ENCODE measurements at places on chromosomes 12 and 14.

DNA sequence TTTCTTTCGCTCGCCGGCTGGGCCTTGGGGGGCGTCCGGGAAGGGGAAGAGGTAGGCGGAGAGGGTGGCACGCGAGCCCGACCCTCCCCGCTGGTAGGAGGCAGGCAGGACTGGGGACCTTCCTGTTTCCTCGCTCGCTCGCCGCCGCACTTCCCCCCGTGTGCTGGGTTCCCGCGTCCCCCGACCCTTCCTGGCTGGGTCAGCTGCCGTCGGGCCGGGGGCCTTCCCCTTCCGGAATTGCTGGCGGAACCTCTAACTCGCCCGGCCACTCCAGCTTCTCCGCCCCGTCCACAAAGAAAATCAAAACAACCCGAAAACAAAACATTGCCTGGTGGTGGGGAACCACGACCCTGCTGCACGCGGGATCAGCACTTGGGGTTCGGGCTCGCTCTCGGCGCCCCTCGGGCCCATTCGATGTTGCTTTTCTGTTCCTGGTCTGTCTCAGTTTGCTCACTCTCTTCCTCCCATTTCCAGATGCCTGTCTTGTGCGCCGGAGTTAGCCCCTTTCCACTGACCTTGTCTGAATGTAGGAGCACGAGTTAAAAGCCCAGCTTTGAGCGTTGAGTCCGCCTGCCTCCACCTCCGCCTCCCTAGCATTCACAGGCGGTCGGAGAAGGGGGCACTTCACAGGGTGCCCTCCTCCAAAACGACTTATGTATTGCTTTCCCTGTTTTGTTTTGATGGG is 581 bp downstream of the PAPOLA start:
- DNase-seq, result no peak

- no peak for DNase-seq
Measured at GRCh38 chr14:30708157-30708556, 86.0 kb downstream of the SCFD1 start.

GRCh38 chr14:102754370-102755262 is 22.6 kb upstream of the TRAF3 start:
- DNase-seq, result no peak

GRCh38 chr12:76410781-76411180 is 62.6 kb upstream of the BBS10 start:
- no peak for DNase-seq

GRCh38 chr14:79581912-79582576 is 629.3 kb downstream of the DIO2 start:
- DNase-seq, result no peak

DNA sequence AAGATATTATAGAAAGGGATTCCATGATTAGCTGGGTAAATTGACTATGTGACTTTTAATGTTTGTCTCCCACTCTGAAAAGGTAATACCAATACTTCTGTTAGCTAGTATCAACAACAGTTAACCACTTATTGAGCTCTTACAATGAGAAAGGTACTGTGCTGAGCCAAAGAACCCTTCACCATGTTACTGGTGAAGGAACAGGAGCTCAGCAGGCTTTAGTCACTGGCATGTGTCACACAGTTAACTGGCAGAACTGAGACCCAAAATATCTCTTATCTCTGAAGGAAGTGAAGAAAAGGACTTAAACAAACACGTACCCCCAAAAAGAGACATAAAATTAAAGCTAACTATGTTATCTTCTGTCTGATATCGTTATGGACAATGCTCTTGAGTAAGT is 170.6 kb downstream of the MED13L start:
- DNase-seq, result no peak

GRCh38 chr14:96098309-96098998 is 59.3 kb downstream of the C14orf132 start:
- DNase-seq, result no peak

DNA sequence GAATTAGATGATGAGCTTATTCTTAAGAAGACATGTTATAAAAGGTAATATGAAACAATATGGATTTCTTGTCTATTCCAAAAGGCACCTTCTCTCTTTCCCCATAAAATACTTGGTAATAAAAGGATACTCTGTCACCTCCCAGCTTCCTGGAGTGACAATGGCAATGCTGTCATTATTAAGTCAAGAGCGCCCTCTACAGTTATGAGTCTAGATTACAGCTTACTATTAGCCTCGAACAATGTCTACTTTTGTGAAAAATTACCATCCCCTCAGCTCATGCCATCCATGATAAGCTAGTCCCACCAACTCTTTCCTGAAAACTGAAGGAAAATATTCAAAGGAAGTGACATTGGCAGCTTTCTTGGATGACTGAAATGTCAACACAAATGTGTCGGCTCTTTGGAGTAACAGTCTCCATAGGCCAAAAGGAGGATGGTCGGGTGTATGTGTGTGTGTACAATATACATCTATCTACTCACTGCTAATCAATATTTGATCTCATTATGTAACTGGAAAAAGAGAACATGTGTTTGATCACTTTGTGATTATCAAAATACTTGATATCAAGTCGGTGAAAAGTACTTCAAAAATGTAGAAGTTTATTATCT is 48.7 kb upstream of the CDKN3 start:
- no peak for DNase-seq

DNA sequence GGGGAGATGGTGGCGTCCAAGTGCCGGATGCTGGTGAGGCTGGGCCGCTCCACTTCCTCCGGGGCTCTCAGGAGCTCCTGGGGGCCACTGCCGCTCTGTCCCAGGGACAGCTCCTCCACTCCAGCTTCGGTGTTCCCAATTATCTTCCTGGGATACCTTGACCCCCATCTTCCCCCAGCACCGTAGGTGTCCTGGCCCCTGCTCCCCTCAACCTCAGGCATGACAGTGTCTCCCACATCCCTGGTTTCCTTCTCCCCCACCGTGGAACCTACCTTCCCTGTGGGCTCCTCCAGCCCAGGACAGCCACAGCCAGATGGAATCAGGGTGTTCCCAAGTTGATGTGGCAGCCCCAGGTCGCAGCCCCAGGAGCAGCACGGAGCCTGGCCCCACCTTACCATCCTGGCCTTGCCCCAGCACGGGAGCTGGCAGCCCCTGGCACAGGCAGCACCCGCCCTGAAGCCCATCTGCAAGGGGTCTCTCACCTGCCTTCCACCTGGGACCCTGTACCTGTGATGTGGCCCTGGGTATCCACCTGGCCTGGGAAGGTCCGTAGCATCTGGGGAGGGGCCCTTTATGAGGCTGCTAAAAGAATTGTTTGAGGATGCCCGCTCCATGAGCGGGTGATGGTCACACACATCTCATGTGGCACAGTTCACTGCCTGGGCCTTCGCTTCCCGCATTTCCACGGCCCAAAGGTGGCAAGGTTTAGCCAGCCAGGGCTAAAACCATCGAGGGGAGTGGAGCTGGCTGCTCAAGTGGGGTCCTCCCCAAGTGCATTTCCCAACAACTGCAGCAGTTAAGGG is 4.1 kb downstream of the TMEM121 start:
- no peak for DNase-seq

GRCh38 chr12:15520844-15521243 is 198.5 kb downstream of the PTPRO start:
- DNase-seq, result no peak

DNA sequence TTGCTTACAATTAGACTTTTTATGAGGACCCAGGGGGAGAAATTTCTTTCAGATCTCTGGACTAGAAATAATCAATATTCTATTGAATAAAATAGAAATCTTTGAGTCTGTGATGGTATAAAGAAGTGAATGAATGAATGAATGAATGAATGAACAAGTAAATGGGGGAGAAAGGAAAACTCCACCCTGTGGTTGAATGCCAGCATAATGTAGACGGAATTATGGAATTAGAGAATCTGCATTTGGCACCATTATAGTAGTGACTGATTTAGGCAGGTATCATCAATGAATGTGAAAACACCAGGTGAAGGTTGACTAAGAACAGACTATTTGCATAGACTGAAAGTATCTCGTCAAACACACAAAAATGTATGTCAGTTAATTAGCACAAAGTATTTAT is 135.0 kb downstream of the FBXL14 start:
- DNase-seq, result no peak

DNA sequence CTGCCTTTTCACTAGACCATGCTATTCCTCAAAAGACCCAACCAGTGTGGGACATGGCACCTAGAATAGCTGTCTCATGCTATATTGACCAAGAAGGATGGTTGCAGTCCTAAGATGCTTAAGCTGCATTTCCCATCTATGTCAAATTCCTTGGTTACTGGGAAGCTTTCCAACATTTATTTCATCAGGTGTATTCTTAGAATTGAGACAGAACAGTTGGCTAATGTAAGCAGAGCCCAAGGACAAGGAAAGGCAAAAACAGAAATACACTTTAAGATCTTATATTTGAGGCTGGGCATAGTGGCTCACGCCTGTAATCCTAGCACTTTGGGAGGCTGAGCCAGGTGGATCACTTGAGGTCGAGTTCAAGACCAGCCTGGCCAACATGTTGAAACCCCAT is 24.7 kb downstream of the ARG2 start:
- DNase-seq, result no peak

GRCh38 chr14:99660006-99660566 is 15.2 kb downstream of the HHIPL1 start:
- no peak for DNase-seq

GRCh38 chr14:61516118-61516743 is 179.1 kb upstream of the HIF1A start:
- DNase-seq, result no peak

GRCh38 chr12:53053218-53054111 is 3.6 kb downstream of the TNS2 start:
- DNase-seq, result no peak

DNA sequence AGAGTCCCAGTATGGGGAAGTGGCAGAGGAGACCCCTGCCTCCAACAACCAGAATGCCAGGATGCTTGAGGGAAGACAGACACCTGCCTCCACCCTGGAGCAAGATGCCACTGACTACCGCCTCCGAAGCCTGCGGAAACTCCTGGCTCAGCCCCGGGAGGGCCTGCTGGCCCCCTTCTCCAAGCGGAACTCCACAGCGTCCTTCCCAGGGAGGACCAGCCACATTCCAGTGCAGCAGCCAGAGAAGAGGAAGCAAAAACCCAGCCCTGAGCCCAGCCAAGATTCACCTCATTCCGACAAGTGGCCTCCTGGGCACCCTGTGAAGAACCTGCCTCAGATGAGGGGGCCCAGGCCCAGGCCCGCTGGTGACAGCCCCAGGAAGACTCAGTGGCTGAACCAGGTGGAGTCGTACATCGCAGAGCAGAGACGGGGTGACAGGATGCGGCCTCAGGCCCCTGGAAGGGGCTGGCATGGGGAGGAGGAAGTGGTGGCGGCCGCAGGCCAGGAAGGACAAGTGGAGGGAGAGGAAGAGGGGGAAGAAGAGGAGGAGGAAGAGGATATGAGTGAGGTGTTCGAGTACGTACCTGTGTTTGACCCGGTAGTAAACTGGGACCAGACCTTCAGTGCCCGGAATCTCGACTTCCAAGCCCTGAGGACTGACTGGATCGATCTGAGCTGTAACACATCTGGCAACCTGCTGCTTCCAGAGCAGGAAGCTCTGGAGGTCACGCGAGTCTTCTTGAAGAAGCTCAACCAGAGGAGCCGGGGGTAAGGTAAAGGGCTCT is 93.7 kb downstream of the B4GALNT3 start:
- no peak for DNase-seq

DNA sequence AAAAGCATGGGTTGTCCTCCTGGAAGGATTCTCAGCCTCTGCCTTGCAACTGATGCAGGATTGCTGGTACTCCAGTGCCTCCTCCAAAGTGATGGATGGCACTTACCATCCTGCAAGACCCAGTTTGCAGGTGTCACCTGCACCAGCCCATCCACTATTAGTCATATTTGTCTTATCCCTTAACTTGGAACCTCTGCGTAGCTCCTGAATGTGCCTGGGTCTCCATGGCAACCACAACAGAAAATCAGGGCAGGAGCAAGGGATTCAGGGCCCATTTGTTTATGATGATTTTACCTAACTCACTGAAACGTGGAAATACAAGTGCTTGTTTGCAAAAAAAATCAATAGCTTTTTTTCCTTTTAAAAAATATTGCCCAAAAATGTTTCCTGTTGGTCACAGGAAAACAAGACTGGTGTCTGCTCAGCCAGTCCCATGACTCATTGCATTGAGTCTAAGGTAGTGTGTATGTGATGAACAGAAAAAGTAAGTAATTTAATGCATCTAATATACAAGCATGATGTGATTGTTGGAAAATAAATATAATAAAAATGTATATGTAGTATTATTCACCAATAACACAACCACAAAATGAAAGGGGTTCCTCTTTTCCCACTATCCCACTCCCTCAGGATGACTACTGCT is 1196.3 kb upstream of the TMEM132C start:
- no peak for DNase-seq

- DNase-seq, result no peak
Measured at GRCh38 chr12:132364348-132364902, 35.0 kb upstream of the GALNT9 start.

- DNase-seq, result no peak
Measured at GRCh38 chr14:65961004-65961403, 525.2 kb upstream of the CCDC196 start.

DNA sequence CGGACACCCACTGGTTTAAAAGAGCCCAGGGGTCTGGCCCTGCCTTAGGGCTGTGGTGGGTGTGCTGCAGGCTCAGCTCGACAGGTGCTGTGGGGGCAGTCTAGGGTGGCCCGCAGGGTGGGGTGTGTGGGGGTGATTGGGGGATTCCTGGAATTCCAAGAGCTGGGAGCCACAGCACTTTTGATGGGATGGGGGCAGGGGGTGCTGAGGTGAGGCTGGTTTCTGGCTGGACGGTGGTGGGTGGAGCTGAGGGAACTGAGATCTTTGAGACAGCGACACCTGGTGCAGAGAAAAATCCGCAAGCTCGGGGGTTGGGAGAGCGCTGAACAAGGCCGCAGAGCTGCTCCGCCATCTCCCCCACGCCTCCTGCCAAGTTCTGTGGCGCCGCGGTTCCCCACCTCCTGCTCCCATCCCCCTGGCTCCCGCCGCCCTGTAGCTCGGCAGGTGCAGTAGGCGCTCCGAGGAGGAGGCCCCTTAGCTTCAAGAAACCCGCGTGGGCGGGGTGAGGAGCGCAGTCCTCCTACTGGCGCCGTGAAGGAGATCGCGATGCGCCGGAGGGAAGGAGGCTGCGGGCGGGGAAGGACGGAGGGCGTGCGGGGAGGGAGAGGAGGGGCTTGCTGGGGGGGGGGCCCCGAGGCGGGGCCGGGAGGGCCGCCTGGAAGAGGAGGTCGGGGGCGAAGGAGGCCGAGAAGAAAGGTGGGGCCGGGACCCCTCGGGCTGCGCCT is 1.3 kb upstream of the TEDC1 start:
- peak; percentile 38 for DNase-seq

GRCh38 chr14:77473921-77474320 is 16.0 kb downstream of the AHSA1 start:
- no peak for DNase-seq

GRCh38 chr14:35262436-35262835 is 29.7 kb upstream of the PSMA6 start:
- DNase-seq, result no peak

- no peak for DNase-seq
Measured at GRCh38 chr14:50829489-50830043, 1.4 kb downstream of the NIN start.

GRCh38 chr12:65993173-65993572 is 137.4 kb downstream of the LLPH start:
- DNase-seq, result no peak

All from esophagus squamous epithelium (tissue), 5 donors.